ENCODE measurements at places on chromosomes 13 and 19.

DNA sequence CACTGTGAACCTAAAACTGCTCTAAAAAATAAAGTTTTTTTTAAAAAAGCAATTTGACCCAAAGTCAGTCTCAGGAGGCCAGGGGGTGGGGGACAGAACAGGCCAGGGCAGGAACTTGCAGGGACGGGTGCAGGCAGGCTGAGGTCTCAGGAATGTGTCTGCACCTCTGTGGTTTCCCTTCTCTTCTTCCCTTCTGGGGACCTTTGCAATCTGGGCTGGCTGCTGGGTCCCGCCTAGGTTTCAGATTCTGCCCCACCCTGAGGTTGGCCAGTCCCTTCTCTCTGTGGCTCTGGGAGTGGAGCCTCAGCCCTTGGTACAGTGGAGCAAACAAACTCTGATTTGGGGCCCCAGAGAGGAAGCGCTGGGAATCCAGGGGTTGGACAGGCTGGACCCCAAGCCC lies 5.3 kb upstream of the F2RL3 start:
- no peak for DNase-seq

- DNase-seq, result no peak
These were observed 46.3 kb downstream of the CD320 start for GRCh38 chr19:8261881-8262280.

DNA sequence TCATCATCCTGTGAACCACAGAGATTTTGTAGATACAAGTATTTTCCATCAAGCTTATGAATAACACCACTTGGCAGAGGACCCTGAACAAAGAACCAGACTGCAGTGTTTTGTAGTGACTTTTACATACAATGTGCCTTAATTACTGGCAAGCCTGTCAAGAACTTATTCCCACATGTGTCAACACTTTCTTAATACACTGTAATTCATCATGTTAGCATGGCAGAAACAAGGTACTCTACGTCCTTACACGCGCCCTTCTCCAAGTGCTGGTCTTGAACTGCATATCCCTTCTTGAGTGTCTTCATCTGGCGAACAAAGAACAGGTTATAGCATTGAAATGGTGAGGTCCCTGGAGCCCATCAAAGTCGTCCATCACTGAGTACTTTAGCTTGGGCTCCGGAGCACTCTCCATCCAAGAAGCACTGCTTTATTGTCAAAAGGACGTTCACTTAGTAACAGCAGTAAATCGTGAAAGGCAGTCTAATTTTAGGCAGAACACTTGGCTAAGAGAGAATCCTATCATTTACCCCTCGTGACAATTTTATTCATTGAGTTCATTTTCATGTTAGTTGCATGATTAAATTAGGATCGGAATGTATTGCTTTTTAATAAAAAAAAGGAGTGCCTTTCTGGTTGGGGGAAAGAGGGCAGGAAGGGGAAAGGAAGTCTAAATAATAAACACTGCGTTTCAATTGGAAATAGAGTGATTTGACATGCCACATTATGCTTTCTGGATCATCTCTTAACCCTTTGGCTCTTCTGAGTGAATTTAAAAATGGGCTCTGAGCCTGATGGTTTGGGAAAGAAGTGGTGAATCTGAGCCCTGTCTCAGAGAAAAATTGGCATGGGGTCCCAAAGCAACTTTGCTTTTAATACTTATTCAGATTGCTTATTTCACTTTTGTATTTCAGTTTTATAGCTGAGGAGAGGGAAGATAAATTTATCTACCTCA lies 376.1 kb downstream of the DLEU7 start:
- no peak for DNase-seq

DNA sequence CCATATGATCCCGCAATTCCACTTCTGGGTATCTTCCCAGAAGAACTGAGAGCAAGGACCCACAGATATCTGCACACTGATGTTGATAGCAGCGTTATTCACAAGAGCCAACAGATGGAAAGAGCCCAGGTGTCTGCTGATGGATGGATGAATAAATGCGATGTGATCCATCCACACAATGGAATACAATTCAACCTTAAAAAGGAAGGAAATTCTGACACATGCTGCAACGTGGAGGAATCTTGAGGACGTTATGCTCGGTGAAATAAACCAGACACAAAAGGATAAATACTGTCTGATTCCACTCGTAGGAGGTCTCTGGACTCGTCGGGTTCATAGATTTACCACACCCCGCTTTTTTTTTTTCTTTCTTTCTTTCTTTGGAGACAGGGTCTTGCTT lies 21.8 kb downstream of the ARHGEF18 start:
- no peak for DNase-seq

DNA sequence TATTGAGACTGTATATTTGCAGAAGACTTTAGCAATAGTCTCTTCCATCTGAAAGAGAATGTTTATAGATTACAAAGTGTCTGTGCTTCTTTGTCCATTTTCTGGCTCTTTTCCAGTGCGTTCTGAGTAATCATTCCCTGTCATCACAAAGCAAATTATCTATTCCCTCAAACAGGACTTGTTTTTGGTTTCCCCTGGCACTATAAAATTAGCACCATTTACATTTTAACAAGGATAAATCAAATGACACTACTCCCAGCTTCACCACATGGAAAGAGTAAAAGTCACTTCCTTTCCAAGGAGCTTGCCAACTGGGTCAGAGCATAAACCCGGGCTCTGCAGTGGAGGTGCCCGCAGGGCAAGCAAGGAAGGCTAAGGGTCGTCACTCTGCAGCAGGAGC lies 88.1 kb downstream of the SHISA2 start:
- DNase-seq, result no peak

DNA sequence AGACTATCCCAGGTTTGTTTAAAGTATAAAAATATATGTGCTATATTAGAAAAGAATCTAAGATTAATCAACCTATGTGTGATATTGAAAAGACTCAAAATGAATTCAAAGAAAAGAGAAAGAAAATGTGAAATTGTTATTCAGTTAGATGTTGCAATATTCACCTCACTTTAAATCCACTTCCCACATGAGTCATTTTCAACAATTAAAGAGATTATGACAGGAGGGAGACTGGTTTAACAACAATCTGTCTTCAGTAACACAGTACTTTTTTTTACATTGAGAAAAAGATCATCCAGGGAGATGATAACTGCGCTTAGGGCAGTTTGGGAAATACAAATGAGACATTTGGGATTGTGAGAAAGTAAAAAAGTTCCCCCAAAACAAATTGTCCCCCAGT lies 1246.2 kb downstream of the SLITRK1 start:
- DNase-seq, result no peak

GRCh38 chr19:47848823-47849473 lies 10.1 kb upstream of the TPRX2 start:
- peak; percentile 67 for DNase-seq

- DNase-seq, result no peak
These were observed 146.3 kb downstream of the DCLK1 start for GRCh38 chr13:35984776-35985453.

- no peak for DNase-seq
These were observed 446.0 kb downstream of the EFNB2 start for GRCh38 chr13:106089261-106089980.

- no peak for DNase-seq
These were observed 172.0 kb downstream of the POU4F1 start for GRCh38 chr13:78431328-78431727.

DNA sequence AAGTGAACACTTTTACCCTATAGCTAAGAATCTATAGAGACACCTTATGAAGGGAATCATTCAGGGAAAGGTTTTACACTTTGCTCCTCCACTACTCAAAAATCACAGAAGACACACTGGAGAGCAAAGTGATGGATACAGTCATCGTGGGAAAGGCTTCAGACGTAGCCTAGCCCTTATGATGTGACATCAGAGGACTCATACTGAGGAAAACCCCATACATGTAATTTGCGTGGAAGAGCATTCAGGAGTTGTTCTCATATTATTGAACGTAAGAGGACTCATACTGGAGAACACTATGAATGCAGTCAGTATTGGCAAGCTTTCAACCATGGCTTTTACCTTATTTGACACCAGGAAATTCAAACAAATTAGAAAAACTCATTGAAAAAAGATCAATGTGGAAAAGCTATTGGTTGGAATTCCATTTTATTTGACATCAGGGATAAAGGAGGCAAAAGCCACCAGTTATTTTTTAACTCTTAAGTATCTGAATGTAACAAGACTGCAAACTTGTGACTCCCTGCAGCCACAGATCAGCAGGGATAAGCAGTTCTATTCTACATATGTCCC lies 16.1 kb upstream of the ZNF274 start:
- no peak for DNase-seq

- DNase-seq, result no peak
These were observed 176.8 kb downstream of the OXGR1 start for GRCh38 chr13:96817336-96817941.

DNA sequence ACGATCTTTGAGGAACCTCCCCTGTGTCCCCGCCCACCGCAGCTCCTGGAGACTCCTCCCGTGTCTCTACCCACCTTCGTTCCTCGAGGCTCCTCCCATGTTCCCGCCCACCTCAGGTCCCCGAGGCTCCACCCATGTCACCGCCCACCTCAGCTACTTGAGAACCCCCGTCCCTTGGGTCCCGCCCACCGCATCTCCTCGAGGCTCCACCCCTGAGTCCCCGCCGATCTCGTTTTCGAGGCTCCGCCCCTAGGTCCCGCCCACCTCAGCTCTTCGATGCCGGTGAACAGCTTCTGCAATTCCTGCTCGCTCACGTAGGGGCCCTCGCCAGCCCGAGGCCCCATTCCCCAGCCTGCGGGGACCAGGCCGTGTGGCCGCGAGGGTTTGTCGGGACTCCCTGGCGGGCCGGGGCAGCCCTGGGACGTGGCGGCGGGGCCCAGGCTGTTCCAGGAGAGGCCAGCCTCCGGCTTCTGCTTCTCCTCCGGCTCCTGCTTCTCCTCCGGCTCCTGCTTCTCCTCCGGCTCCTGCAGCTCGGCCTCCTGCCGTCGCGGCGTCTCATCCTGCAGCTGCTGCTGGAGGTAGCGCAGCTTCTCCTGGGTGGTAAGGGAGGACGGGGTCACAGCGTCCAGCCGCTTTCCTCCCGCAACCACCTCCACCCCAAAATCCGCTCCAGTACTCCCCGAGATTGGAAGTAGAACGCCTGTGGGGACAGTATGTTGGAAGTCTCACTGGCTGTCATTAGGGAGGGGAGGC lies 16.7 kb downstream of the TSKS start:
- peak; percentile 46 for DNase-seq

DNA sequence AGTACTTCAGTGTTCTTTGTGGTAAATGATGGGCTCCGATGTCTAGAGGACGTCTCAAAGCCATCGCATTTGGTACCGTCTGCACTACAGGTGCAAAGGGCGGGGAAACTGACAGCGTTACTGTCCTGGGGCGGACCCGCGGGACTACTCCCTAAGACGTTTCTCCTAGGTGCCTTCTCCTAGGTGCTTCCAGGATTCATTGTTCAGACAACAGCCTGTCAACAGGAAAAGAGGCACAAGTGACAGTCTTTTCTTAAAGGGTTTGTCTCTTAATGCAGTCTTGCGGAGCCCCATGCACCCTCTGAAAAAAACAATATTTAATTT lies 1.4 kb downstream of the SERTM1 start:
- DNase-seq, result no peak

GRCh38 chr13:41650706-41651105 lies 193.4 kb downstream of the RGCC start:
- no peak for DNase-seq

DNA sequence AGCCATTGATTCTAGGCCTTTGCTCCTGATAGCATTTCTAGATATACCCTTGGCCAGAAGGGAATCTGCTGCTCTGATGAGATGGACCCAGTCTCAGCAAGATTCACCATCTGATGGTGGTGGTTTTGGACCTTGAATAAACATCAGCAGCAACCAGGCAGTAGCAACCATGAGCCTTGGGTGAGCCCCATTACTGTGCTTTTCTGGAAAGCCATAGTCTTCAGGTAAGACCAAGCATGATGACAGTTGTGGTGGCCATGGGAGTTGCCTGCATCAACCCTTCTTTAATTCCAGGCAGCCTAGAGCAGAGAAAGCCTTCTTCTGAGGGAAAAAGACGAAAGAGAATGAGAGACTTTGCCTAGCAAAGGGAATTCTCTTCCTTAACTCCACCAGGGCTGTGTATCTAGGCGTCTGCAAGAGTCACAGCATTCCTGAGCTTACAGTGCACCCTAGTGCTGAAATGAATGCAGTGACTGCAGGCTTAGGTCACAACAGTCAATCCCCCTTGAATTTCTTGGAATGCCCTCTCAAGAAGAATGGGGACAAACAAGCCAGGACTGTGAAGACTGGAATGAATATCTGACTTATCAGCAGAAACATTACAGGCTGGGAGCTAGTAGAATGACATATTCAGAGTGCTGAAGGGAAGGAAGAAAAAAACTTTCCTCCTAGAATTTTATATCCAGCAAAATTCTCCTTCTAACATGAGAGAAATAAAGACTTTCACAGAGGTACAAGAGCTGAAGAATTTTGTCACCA lies 942.4 kb upstream of the PCDH20 start:
- no peak for DNase-seq

- no peak for DNase-seq
These were observed 316.0 kb downstream of the PCDH9 start for GRCh38 chr13:66914155-66914554.

DNA sequence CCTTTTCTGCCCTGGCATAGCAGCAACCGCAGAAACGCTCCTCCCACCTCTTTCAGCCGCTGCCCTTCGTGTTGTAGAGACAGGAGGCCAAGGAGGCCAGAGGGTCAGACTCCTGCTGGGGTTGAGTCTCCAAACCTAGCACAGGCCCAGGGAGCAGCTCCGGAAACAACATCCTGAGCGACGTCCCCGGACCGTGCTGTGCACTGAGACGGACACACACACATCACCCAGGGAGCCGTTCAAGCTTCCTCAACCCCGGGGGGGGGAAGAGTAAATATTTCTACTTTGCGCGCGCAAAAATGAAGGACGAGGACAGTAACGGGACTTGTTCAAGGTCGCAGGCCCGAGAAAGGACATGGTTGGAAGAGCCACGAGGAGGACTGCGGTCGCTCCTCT lies 657 bp downstream of the ZNF550 start:
- peak; percentile 26 for DNase-seq

DNA sequence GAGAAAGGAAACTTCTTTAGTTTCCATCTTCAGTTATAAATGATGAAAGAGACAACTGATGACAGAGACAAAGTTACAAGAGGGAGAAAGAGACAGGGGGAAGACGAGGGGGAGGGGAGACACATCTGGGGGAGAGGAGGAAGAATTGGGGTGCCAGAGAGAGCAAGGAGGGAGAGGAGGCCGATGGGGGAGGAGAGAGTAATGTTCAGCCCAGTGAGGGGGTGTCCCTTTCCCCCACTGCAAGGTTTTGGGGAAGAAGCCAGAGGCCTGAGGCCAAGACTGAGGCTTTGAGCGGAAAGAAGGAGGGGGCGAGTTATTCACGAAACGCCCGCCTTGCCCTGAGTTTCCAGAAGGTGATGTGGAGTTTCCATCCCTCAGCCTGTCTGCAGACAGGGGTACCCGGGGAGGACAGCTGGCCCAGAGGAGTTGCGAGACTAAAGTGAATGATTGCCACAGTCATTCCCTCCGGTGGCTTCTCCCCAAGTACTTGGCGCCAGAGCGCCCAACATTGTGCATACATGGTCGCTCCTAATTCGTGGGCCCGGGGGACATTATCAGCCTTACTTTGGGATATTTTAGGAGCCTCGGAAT lies 558 bp upstream of the PPAN start:
- peak; percentile 91 for DNase-seq

DNA sequence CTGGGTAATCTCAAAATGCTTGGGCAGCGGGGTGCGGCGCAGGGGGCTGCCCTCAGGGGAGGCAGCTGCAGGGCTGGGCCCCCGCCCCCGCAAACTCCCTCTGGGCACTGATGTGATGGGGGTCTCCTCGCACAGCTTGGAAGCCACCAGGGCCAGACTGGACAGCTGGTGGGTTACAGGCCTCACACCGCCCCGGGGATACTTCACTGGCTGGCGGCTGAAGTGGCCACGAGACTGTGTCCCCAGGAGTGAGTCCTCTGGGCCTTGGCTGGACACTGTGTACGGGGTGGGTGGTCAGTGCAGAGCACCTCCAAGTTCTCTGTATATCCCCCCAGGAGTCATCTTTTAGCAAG lies 2.0 kb upstream of the LPAR2 start:
- DNase-seq, result no peak

GRCh38 chr19:798415-799075 lies 1.3 kb downstream of the PTBP1 start:
- no peak for DNase-seq

Data from activated naive CD4-positive, alpha-beta T cell treated with anti-CD3 and anti-CD28 coated beads for 36 hours (primary cell).